CD8-positive, alpha-beta T cell (primary cell): ENCODE measurements at places on chromosomes 16 and 17.

DNA sequence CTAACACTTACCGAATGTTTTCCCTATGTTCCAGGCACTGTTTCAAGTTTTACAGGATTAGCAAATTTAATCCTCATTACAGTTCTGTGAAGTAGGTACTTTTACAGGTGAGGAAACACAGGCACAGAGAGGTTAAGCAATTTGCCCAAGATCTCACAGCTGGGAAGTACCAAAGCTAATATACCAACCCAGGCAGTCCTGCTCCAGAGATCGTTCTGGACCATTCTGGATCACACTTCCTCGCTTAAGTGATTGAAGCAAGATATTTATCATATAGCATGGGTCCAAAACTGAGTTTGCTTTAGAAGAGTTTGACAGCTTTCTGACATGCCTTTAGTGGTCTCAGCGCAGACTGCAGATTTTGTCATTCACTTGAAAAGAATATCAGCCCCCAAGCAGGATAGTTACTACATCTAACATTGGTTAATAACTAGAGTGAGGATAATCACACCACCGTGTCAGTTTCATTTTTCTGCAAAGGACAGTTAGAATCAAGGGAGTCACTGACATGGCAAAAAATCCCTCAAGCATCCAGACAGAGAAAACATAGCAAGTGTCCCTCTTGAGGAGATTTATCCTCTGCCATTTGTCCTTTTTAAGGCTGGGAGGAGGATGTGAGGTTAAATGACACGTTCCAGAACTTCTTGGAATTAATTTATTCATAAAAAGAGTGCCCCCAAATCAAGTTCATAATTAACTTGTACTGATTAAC, 5.1 kb downstream of the HS3ST3B1 start:
- no peak for DNase-seq

GRCh38 chr16:19771040-19771439, 53.0 kb downstream of the IQCK start:
- no peak for DNase-seq

DNA sequence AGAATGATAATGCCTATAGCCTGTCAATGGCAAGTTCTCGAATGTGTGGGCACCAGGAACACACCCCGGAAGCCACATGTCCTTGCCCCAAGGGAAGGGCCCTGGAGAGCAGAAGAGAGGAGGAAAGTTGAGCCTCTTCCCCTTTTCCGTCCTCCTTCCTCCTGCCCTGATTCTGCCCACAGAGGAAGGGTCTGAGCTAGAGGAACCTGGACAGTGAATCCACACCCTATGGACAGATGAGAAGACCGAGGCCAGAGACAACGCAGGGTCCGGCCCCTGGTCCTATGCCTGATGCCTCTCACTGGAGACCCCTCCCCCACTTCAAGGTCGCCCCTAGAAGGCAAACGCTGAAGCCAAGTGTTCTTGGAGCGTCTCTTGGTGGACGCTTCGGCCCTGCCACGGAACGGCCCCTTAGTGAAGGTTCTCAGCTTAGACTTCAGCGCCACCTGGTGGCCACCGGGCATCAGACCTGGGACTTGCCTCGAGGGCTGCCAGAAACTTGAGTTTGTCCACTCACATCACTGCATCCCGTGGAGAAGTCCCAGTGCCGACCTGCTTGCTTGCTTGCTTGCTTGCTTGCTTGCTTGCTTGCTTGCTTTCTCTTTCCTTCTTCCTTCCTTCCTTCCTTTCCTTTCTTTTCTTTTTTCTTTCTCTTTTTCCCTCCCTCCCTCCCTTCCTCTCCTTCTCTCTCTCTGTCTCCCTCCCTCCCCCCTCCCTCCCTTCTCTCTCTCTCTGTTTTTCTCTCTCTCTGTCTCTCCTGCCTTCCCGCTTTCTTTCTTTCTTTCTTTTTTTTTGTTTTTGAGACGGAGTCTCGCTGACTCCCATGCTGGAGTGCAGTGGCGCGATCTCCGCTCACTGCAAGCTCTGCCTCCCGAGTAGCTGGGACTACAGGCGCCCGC, 20.6 kb upstream of the SPNS3 start:
- DNase-seq: peak; percentile 83

- no peak for DNase-seq
Measured at GRCh38 chr17:80327518-80327917, 66.9 kb downstream of the RNF213 start.

DNA sequence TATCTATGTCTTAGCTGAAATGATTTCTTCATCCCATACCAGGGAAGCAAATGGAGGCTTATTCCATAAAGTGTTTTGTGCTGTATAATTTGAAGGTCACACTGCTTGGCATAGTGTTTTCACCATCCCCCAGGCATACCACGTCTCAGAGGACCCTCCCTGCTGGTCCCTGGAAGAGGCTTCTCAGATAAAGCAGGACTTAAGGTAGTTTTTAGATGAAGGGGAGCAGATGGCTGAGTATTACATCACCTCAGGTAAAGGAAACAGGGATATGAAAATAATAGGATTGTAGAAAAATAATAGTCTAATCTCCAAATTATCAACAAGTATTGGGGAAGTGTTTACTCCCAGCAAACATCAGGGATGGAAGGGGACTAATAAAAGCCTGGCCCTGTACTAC, 7.3 kb upstream of the SMG1 start:
- DNase-seq: no peak

DNA sequence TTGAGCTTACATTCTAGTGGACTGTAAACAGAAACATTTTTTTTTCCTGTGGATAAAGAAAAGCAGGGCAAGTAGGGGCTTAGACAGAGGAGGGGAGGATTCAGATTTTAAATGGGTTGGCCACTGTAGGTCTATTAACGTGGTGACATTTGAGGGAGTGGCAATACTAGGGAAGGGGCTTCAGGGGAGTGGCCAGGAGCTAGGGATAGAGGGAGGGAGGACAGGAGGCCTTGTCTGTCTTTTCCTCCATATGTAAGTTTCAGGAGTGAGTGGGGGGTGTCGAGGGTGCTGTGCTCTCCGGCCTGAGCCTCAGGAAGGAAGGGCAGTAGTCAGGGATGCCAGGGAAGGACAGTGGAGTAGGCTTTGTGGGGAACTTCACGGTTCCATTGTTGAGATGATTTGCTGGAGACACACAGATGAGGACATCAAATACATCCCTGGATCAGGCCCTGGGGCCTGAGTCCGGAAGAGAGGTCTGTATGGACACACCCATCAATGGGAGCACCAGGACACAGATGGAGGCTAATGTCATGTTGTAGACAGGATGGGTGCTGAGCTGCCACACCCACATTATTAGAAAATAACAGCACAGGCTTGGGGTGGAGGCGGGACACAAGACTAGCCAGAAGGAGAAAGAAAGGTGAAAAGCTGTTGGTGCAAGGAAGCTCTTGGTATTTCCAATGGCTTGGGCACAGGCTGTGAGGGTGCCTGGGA, 6.5 kb upstream of the HBM start:
- DNase-seq: no peak

- DNase-seq: peak; percentile 38
Measured at GRCh38 chr17:35238821-35239220, 4.1 kb upstream of the SLFN5 start.

DNA sequence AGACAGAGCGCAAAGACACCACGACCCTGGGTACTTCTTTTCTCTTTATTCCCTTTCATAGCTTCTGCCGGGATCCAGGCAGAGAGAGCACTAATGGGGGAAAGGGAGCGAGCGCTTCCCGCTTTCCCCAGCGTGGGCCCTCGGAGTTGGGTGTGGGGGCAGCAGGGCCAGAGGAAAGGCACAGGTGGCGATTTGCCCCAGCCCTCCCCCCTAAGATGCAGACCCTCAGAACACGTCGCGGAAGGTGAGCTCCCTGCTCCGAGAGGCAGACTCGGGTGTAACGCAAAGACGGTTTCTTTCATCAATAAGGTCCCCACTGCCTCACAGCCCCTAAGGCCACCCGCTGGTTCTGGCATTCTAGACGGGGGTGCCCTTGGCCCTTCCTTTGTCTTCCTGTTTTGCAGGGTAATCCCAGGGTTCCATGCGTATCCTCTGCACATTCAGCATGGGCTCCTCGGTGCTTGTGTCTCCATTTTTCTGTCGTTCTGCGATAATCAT, 570 bp upstream of the NME3 start:
- no peak for DNase-seq

DNA sequence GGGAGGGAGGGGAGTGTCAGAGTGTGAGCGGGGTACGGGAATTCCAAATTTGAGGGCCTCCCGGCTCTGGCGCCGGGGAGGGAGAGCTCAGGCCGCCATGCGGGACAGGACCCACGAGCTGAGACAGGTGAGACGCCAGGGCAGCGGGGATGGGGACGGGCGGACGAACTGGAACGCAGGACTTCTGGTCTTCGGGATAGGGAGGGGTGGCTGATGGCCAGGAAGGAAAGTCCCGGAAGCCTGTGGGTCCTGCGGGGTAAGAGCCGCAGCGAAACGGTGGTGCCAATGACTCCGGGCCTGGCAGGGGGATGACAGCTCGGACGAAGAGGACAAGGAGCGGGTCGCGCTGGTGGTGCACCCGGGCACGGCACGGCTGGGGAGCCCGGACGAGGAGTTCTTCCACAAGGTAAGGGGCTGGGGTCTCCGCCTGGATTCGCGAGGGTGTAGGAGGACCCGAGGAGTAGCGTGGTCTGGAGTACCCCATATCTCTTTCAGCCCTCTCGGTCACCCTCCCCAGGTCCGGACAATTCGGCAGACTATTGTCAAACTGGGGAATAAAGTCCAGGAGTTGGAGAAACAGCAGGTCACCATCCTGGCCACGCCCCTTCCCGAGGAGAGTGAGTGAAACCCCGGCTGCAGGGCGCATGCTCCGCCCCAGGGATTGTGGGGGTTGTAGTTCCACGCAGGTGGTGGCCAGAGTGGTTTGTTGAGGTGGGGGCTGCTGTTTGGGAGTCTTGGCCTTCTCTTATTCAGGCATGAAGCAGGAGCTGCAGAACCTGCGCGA, 543 bp downstream of the STX4 start:
- peak; percentile 93 for DNase-seq

DNA sequence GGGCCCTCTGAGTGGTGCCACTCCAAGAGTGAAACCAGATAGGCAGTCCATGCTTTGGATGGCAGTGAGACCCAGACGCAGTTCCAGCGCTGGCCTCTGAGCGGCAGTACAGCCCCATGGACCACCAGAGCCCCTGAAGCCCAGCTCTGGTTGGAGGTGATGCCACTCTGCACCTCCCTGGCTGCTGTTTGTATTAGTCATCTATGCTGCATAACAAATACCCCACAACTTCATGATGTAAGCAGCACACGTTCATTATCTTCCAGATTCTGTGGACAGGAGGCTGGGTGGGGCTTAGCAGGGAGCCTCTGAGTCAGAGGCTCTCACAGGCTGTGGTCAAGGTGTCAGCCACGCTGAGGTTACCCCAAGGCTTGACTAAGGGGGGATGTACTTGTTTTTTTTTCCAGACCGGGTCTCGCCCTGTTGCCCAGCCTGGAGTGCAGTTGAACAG, 5.1 kb upstream of the NME4 start:
- peak; percentile 84 for DNase-seq

GRCh38 chr16:11114366-11115164, 141.4 kb downstream of the SOCS1 start:
- DNase-seq: no peak

GRCh38 chr16:77308163-77308561, 109.0 kb downstream of the SYCE1L start:
- DNase-seq: no peak

GRCh38 chr16:83574388-83574787, 233.4 kb upstream of the HSBP1 start:
- DNase-seq: no peak

- DNase-seq: no peak
Measured at GRCh38 chr17:67273900-67274299, 28.9 kb upstream of the HELZ start.

- DNase-seq: no peak
Measured at GRCh38 chr17:75001915-75002843, 10.3 kb upstream of the MRPL58 start.

GRCh38 chr16:24198807-24199533, 57.2 kb upstream of the CACNG3 start:
- DNase-seq: no peak

- no peak for DNase-seq
Measured at GRCh38 chr17:81923302-81924260, 4.0 kb downstream of the MAFG start.

DNA sequence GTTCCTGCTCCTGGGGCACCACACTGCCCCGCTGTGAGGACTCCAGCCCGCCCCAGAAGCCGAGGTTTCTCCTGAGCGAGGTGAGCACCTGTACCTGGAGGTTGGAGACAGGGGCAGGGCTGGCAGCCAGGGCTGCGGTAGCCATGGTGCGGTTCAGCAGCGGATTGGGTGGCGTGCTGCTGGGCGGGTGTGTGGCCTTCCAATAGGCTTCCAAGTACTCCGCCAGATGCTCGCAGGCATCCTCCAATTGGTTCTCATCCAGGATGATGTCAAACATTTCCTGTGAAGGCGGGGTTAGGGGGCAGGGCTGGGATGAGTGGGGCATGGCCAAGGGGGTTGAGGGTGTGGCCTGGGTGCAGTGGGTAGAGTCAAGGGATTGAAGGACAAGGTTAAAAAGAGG, 11.3 kb upstream of the ARL5C start:
- no peak for DNase-seq

- no peak for DNase-seq
Measured at GRCh38 chr17:57121308-57122042, 36.4 kb downstream of the AKAP1 start.
